ENCODE measurements at places on chromosomes 2 and 18. TPM values are rescaled to one million over a fixed set of nuclear protein-coding genes. Genes with fewer than 3 reads are reported as not detected.

CCBE1 gene
- 8.3 TPM for total RNA-seq

ITGB6 gene
- total RNA-seq = 0.84 TPM

CPO gene
- total RNA-seq = not detected

SP140L gene
- total RNA-seq = 3.3 TPM

DSG1 gene
- total RNA-seq = not detected

NR4A2 gene
- total RNA-seq = 4.5 TPM

UGT1A4 gene
- not detected for total RNA-seq
